Muscle of arm (tissue), 14 donors: ENCODE measurements at places on chromosomes 6 and 20. TPM values are rescaled to one million over a fixed set of nuclear protein-coding genes. Genes with fewer than 3 reads are reported as not detected.

- no peak for DNase-seq
Measured at GRCh38 chr6:111761783-111762312, 111.4 kb downstream of the FYN start.

GRCh38 chr20:22821796-22822195 is 213.3 kb upstream of the SSTR4 start:
- DNase-seq, result no peak

- DNase-seq, result no peak
Measured at GRCh38 chr20:5831539-5832237, 81.5 kb downstream of the SHLD1 start.

- no peak for DNase-seq
Measured at GRCh38 chr20:53894707-53895384, 175.5 kb downstream of the BCAS1 start.

DNA sequence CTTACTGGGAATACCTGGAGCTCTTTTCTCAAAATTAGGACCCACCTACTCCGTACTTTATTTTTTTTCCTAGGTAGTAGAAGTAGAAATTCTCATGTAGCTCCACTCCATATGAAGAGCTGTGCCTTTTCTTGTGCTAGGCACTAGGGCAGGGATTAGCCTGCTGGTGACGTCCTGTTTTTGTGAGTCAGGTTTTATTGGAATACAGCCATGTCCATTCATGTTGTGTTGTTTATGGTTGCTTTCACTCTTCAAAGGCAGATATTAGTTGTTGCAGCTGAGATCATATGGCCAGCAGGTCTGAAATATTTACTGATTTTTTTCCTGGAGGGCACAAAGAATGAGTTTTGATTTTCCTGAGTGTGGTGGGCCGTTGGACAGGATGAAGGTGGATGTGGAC is 20.5 kb downstream of the XRN2 start:
- DNase-seq, result no peak

GRCh38 chr6:144582939-144583613 is 297.9 kb downstream of the UTRN start:
- peak; percentile 62 for DNase-seq

- DNase-seq, result no peak
Measured at GRCh38 chr20:15831201-15831600, 742.0 kb downstream of the KIF16B start.

DNA sequence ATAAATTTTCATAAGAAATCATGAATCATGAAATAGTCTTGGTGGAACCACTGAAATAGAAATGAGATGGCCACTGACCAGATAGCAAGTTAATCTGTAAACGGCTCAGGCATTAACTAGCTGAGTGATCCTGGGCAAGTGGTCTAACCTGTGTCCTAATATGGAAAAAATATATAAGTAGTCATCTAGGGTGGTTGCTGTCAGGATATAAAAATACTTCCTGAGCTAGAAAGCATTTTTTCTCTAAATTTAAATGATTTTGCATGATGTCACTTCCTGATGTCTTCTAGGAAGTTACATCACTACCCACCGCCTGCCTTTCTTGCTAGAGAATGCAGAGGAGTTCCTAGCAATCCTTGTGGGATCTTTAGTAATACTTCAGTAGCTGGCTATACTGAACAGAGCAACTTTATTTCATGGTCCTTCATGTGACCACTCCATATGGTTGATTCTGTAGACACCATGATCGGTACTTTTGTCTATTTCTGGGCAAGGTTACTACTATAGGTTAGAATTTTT is 228.1 kb upstream of the CEP162 start:
- no peak for DNase-seq

GRCh38 chr20:29452186-29452585 is 1805.3 kb upstream of the DEFB115 start:
- no peak for DNase-seq

DNA sequence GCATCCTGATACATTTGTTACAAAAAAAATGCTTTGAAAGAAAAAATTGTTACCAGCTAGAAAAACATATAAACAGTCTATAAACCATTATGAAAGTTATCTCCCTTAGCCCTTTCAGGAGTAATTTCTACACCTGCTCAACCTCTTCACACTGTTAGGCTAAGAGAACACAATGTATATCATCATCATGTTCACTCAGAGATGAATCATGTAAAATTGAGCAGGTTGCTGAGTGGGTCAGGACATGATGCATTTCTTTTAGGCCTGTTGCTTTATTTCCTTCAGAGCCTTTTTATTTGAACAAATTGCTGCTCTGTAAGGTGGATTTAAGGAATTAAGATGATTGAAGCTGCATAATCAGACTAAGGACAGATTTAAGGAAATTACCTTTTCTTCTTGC is 531.3 kb upstream of the MAN1A1 start:
- DNase-seq, result no peak

- DNase-seq, result no peak
Measured at GRCh38 chr20:55004044-55004443, 528.7 kb downstream of the DOK5 start.

GRCh38 chr20:60502881-60503280 is 544.7 kb downstream of the CDH26 start:
- no peak for DNase-seq

GRCh38 chr20:53534037-53534436 is 59.6 kb downstream of the ZNF217 start:
- DNase-seq, result no peak

- DNase-seq, result peak; percentile 63
Measured at GRCh38 chr6:55980627-55981211, 105.3 kb upstream of the BMP5 start.

GRCh38 chr6:1552296-1552761 is 57.4 kb upstream of the FOXC1 start:
- no peak for DNase-seq

- no peak for DNase-seq
Measured at GRCh38 chr20:3093861-3094361, 9.4 kb upstream of the AVP start.

DNA sequence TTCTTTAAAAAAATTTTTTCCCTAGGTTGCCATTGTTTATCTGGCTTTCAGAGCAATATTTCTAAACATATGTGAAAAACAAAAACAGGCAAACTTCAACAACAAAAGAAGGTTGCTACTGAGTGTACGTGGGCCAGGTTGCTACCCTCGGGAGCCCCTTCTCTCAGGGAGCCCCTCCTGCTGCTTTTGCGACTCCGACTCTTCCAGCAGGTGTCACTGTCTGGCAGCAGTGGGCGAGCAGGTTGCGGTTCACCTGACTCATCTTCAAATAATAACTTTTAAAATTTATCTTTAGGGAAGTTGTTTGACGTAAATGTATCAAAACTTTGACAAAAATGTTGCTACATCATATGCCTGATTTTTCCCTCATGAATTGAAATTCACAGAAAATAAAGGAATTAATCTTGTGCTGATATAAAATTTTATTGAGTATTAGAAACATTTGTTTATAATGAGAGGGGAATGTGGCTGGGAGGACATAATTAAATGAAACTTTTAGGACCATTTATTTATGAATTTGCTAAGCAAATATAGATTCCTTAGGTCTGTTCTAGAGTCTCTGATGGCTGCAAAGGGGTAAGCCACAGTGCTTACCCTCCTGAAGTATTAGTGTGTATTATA is 138.8 kb downstream of the HIVEP1 start:
- DNase-seq, result no peak

DNA sequence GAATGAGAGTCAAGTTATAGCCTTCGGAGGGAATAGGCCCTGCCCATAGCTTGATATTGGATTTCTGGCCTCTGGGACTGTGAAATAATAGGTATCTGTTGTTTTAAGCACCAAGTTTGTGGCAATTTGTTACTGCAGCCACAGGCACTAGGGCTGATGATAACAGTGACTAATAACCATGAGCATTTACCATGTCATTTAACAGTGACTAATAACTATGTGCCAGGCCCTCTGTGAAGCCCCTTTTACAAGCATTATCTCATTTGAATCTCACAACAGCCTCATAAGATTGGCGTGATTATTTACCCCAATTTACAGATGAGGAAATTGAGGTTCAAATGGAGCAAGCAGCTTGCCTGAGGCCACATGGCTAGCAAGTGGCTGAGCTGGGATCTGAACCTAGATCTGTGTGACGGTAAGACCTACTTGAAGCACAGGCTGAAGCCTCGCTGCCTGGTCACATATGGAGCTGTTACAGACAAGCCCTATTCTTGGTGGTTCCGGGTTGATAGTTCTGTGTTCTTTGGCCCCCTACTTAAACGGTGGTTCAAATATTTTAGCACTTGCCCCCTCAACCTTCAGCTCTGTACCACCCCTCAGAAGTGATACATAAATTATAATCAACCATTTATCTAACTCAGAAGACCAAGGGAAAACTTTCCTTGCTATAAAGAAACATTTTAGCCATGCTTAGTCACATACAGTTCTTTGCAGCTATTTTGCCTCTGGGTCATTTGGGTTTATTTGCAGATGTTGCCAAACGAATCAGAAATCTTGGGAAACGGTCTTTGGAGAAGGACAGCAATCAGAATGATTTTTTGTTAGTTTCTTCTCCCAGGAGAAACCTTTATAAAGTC is 98.3 kb downstream of the ELOVL5 start:
- DNase-seq, result no peak

DNA sequence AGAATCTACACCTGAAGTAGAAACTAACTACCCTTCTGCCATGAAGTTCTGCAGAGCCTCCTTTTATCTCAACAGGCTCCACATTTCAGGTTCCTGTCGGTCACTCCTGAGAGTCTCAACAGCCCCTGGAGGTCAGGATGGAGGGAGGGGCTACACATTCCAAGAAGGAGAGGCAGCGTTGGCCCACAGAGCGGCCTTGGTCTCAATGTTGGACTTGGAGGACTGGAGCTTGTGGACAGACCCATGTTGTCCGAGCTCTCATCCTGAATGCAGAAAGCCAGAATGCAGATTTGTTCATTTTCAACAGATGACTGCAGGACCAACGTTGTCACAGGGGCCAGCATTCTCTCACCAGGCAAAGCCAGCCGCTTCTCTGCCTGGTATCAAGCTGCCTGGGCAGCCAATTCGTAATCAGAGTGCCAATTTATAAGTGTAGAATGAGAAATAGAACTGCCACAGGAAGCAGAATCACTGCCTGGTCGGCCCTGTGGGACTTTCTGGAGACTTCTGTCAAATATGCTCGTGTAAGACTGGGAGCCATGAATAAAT is 212.5 kb upstream of the SNX9 start:
- no peak for DNase-seq

DNA sequence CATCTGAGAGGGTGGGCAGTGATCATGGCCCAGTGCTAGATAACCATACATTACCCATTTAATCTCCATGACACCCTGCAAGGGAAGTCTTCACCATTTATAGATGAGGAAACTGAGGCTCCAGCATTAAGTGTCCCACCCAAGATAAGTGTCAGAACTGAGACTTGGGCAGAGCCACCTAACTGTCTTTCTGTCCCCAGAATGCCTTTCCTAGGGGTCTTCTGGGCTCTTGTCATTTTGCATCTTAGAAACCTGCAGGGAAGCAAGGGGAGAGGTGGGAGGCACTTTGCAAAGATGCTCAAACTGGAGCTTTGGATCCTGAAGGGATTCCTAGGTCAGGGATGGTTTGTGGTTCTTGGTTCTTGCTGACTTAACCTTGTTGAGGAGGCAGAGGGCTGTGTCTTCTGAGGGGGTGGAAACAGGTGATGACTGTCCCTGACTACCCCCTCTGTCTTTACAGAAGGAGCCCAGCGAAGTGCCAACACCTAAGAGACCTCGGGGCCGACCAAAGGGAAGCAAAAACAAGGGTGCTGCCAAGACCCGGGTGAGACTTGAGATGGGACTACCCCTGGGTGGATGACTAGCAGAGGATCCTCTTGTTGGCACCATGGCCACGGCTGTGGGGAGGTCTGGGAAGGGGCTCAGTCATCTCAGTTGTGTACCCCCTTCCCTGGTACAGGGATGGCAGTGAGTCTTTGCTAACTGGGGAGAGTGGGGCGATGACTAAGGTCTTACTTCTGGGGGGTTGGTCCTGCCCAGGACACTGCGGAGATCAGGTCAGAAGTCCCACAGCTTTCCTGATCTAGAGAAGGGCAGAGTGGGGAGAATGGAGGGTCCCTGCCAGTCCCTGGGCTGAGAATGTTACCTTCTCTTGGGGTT is 5.8 kb downstream of the HMGA1 start:
- DNase-seq, result no peak

DNA sequence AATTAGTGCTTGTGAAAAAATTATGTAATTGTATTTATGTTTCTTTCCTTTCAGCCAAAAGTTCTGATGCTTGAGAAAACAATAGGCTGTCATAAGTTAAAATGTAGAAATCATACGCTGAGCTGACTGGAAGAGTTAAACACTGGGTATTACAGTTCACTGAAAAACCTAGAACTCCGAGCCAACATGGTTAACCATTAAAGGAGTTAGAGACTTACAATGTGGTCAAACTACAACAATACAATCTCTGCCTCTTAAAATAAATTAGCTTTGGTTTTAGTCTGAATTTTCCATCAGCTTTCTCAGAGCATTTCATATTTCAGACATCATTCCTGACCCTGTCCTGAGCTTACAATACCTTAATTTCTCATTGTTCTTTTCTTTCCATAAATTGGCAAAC is 91.0 kb downstream of the COL12A1 start:
- no peak for DNase-seq

DNA sequence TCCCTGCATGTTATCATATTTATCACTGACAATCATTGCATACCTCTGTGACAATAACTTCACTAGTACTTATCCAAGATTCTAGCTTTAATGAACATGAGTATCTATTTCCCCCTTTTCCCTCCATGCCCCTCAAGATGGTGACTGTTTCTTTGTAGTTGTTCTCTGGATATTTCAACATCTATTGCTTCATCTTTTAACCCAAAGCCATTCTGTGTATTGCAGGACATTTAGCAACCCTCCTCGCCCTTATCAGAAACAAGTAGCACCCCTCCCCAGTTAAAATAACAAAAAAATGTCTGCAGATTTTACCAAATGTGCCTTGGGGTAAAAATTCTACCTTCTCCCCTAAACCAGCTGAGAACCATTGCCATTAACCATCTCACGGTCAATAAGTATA is 979.8 kb upstream of the MANEA start:
- DNase-seq, result no peak

DNA sequence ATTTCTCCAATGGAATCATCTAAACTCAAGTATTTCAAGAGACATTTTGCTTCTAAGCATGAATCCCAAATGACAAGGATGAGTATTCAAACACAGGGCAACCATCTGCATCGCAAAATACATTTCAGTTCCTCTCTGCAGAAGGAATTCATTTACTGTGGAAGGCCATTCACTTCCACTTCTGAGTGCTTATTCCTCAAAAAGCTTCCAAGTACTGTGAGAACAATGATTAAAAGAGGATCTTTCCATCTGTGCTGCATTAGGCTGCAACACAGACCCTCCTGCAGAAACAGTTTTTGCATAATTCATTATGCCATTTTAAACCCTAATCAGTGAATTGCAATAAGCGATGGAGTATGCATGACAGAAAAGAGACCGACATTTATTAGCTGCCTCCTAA is 52.5 kb downstream of the ARHGAP18 start:
- DNase-seq, result no peak

- peak; percentile 75 for DNase-seq
Measured at GRCh38 chr6:41451515-41452163, 94.5 kb upstream of the FOXP4 start.

- DNase-seq, result no peak
Measured at GRCh38 chr20:62049342-62050165, 16.1 kb downstream of the TAF4 start.

The EEF1A2 gene
- polyA plus RNA-seq, result 882 TPM

The NMBR gene
- polyA plus RNA-seq, result 0.16 TPM

The IL20RA gene
- polyA plus RNA-seq, result 32.9 TPM

The FRK gene
- polyA plus RNA-seq, result 0.42 TPM

The TNFRSF21 gene
- polyA plus RNA-seq, result 17.5 TPM

The CALHM6 gene
- 2.8 TPM for polyA plus RNA-seq

The DLK2 gene
- polyA plus RNA-seq, result 2.9 TPM

The GFOD1 gene
- 2.7 TPM for polyA plus RNA-seq

The BACH2 gene
- 5.2 TPM for polyA plus RNA-seq

The SYNDIG1 gene
- polyA plus RNA-seq, result 4.2 TPM

The FNDC11 gene
- 0.07 TPM for polyA plus RNA-seq

The EYS gene
- not detected for polyA plus RNA-seq

The CGA gene
- polyA plus RNA-seq, result 2.2 TPM
